Stimulated activated CD4-positive, alpha-beta T cell treated with anti-CD3 and anti-CD28 coated beads, Interleukin-4, amount 100 ng/mL, for 4 hours (primary cell): ENCODE measurements at places on chromosomes 11 and 22.

GRCh38 chr11:126181939-126182730 lies 29.3 kb downstream of the RPUSD4 start:
- DNase-seq, result no peak

GRCh38 chr11:16001044-16001568 lies 355.2 kb downstream of the SOX6 start:
- no peak for DNase-seq

DNA sequence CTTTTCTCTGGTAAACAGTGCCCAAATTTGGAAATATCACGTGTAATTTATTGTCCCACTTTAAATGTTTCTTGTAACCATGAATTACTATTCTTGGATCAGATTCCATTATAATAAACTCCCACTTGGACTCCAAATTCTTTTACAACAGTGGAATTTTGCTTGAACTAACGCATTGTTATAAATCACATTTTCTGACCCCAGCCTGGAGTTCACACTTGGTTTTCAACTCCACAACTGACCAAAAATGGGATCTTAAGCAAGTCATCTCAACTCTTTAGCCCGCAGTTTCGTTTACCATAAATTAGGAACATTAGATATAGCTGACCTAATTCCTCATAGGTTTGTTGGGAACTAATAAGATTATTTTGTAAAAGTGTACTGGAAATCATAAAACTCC lies 336.8 kb upstream of the NCAM1 start:
- DNase-seq, result no peak

DNA sequence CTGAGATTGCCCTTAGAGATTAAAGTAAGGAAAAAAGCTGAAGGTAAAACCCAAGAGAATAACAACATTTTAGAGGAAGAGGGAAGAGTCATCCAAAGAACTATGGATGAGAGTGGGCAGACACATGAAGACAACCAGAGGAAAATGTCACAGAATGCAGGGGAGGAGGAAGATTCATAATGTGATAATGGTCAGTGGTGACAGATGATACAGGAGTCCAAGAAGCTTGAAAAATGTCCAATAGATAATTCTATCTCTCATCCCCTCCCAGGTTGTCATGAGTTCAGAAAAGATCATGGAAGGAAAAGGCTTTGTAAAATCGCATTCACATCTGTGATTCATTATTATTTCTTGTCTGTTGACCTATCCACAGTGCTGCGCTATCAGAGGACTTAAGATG lies 282.3 kb upstream of the CCDC90B start:
- no peak for DNase-seq

GRCh38 chr22:40290516-40290915 lies 55.8 kb upstream of the ADSL start:
- DNase-seq, result no peak

DNA sequence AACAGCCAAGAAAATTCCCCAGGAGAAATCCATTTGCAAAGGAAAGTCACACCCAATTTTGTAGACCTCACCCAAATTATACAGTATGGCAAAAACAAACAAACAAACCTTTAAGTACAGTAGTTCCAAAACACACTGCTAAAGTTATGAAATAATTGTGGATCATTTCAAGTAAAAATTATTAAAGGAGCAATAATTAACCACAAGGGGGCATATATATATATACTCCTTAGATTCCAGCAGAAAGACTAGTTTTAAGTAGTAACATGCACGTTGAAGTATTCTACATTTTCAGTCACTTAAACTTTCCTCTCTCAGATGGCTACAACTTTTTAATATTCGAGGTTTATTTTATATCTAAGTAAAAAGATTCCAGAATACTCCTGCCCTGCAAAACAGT lies 26.8 kb downstream of the RNF141 start:
- no peak for DNase-seq

GRCh38 chr22:33658775-33659174 lies 261.5 kb downstream of the LARGE1 start:
- DNase-seq, result no peak

DNA sequence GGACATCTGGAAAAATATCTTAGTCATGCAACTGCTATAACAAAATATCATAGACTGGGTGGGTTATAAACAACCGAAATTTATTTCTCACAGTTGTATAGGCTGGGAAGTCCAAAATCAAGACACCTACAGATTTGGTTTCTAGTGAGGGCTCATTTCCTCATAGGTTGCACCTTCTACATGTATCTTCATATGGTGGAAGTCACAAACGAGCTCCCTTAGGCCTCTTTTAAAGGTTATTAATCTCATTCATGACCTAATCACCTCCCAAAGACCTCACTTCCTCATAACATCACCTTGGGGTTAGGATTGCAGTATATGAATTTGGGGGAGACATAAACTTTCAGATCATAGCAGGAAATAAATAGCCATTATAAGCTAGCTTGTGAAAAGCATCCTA lies 85.2 kb downstream of the INTS4 start:
- no peak for DNase-seq
